ENCODE measurements at places on chromosomes 12 and 14.

GRCh38 chr12:131836193-131836592, 8.0 kb downstream of the MMP17 start:
- DNase-seq = no peak

- DNase-seq = no peak
Observed at GRCh38 chr12:23049180-23049579, 424.2 kb downstream of the ETNK1 start.

DNA sequence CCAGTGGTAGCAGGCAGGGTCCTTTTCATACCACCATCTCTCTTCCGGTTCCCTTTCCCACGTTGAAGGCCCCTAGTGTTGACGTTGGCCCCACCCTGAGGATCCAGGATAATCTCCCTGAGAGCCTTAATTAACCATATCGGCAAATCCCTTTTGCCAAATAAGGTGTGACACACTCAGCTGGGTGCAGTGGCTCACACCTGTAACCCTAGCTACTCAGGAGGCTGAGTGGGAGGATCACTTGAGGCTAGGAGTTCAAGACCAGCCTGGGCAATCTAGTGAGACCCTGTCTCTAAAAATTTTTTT, 2.8 kb upstream of the TMEM119 start:
- no peak for DNase-seq

DNA sequence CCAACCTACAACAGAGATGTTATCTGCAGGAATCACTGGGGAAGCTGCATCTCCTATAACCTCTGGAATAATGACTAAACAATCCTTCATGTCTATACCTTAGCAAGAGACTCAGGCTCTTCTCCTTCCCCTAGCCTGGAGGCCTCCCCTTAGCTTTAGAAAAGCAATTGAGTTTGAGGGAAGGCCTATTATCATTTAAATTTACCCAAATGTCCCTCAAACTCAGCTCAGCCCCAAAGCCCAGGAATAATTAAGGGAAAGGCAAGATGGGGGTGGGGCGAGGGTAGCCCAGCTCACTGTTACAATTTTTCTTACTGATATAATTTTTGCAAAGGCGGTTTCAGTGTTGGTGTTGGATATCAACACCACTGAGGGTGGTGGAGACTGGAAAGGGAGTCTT, 151.4 kb upstream of the EEA1 start:
- DNase-seq = no peak

- no peak for DNase-seq
Observed at GRCh38 chr12:109930028-109930800, 30.1 kb downstream of the TCHP start.

GRCh38 chr14:67426161-67426560, 14.2 kb upstream of the PLEK2 start:
- DNase-seq = no peak

- no peak for DNase-seq
Observed at GRCh38 chr14:96162265-96162664, 42.4 kb upstream of the BDKRB2 start.

- DNase-seq = no peak
Observed at GRCh38 chr14:93893661-93894261, 33.4 kb upstream of the FAM181A start.

DNA sequence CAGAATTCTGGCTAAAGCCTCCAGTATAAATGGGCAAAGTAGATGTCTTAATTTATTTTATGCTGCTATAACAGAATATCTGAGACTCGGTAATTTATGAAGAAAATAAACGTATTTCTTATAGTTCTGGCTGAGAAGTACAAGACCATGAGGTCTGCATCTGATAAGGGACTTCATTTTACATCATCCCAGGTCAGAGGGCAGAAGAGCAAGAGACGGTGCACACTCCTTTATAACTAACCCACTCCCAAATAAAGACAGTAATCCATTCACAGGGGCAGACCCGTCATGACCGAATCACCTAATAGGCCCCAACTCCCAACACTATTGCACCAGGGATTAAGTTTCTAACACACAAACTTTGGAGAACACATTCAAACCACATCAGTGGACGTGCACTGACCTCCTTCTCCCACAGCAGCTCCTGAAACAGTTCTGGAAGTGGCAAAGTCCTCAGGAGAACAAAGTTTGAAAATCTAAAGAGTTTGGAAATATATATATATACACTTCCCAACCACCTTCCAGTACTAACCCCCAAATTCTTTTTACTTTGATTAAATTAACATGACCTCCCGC, 116.5 kb downstream of the MED13L start:
- no peak for DNase-seq

- no peak for DNase-seq
Observed at GRCh38 chr12:22687361-22688076, 62.5 kb downstream of the ETNK1 start.

- DNase-seq = no peak
Observed at GRCh38 chr12:9636851-9637206, 29.1 kb upstream of the KLRB1 start.

GRCh38 chr14:91358654-91359220, 58.9 kb downstream of the CCDC88C start:
- no peak for DNase-seq

DNA sequence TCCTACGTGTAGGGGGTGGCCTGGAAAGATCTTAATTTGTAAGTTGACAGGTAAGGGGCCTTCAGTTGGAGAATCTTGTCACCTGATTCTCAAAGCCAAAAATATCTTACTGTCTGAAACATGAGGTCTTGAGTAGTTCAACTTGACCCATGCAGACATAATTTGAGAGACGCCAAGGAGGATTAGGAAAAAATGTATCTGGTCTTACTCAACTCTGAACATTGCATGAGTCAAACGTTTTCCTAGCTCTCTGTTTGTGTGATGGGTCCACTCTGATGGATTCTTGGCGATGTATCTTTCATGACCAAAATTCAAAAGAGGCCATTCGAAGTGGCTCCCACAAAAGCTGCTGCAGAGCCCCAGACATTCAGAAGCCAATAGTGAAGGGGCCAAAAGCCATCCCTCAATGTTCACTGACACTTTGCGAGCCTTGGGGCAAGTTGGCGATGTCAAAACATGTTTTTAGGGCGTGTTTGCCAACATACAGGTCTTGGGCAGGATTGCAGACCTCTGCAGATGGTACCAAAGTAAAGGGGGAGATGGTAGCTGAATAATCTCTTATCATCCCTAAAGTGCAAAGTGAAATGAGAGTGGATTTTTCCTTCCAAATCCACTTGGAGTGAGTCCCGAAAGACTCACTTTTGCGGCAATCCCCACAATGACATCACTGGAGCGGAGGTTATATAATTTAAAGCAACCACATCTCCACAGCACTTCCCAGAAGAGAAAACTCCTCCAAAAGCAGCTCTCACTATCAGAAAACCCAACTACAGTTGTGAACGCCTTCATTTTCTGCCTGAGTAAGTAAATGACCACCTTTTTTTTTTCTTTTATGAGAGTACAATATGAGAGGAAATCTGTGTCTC, at the start of gene BDKRB1:
TSS of gene BDKRB1 (plus strand) at position 710 of the 866 bp plus-strand sequence. CDS start 7,473 bp downstream, outside the sequence.
- DNase-seq = no peak

- peak; percentile 18 for DNase-seq
Observed at GRCh38 chr12:132222096-132222807, 78.0 kb downstream of the NOC4L start.

- DNase-seq = peak; percentile 15
Observed at GRCh38 chr12:14845350-14845750, 2.0 kb upstream of the ART4 start.

DNA sequence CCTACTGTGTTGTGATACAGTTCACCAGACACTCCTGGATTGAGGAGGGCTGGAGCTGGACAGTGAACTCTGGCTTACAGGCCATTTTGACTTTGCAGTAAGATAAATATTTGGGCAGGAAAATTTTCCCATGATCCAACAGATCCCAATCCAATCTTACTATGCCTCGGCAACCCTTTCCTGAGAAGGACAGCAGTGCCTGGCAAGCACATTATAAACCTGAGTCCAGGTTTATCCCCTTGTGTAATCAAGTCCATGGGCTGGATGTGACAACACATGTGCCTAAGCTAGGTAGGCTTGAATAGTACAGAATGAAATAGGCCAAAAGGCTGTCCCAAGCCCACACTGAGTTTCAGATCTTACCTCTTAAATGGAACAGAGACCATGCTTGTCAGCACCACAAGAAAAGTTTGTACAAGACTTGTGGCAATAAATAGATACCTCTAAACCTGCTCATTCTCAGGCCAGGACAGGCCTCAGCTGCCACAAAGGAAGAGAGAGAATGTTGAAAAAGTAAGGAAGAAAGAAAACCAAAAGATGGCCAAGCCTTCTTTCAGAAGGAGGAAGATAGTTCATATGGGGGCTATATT, 34.9 kb downstream of the CREBL2 start:
- no peak for DNase-seq

- no peak for DNase-seq
Observed at GRCh38 chr12:75754698-75755097, 243.3 kb upstream of the KRR1 start.

DNA sequence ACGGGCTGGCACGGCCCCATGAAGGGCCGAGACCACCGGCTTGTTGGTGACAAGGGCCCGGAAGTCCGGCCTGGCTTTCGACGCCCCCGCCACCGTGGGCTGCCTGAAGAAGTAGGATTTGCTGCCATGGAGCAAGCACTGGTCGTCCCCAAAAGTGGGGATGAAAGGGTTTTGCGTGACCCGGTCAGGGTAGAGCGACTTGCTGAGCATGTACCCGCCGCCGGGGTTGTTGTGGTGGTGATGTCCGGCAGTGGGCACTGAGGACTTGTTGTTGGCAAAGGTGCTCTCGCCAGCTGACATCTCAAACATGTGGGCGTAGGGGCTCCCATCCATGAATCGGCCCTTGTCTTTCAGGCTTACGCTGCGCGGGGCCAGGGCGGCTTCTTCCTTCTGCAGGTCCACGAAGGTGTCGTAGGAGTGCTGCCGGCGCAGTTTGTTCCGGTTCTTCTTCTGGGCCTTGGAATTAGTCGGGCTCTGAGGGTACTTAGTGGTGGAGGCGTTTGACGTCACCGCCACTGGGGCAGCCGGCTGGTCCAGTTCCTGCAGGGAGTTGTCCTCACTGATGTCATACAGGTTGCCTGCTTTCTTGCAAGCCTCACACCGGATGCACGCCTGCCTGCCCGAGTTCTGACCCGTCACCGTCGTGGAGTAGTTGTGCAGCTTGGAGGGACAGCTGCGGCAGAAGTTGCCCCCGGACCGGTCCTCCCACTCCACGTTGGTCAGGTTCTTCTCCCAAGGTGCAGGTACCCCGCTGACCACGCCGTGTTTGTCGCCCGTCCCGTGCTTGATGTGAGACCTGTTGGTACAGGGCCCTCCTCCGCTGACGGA, 366.6 kb downstream of the EMP1 start:
- no peak for DNase-seq

- DNase-seq = no peak
Observed at GRCh38 chr12:124259154-124260066, 35.5 kb upstream of the RFLNA start.

DNA sequence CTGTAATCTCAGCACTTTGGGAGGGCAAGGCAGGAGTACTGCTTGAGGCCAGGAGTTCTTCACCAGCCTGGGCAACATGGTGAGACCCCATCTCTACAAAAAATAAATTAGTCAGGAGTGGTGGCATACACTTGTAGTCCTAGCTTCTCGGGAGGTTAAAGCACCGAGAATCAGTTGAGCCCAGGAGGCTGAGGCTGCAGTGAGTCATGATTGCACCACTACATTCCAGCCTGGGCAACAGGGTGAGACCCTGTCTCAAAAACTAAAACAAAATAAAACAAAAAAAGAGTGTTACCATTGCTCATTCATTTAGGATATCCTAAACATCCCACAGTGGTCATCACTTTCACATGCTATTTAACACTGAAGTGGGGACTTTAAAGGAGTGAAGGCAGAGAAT, 7.8 kb downstream of the NEK9 start:
- DNase-seq = no peak

- DNase-seq = no peak
Observed at GRCh38 chr14:104284107-104284592, 145.8 kb downstream of the KIF26A start.

DNA sequence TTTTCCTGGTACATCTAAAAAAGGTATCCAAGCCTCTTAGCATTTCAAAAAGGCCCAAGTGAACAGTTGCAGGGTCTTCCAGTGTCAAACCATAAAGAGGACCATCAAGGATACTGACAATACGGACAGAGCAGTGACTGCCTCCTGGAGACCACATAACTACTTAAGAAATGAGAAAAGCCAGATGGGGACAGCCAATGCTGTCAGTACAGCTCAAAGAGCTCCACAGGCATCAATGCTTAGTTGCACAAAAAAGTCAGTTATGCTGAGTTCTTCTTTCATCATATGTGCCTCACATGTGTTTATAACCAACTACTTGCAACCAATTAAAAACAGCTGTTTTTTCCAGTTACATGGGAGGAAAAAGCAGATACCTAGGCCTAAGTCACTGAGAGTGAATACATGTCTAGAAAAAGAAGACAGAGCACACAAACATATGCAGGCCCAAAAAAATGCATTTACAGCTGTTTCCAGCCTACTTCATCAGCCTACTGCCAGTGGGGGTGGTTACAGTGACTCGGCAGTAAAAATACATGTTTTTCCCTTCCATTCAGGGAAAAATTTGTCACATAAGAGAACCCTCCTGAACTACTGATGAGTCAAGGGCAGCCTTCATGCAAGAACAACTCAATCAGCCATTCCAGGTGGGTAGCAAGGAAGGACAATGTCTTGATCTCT, 84.0 kb downstream of the DCAF5 start:
- DNase-seq = no peak

DNA sequence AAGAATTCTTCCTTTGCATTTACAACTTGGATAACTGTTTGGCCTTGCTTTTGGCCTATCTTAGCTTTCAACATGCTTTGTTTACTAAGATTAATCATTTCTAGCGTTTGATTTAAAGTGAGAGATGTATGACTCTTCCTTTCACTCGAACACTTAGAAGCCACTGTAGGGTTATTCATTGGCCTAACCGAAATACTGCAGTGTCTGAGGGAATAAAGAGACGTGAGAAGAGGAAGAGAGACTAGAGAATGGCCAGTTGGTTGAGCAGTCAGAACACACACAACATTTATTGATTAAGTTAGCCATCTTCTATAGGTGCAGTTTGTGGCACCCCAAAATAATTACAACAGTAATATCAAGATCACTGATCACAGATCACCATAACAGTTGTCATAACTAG, 62.3 kb upstream of the CCDC175 start:
- no peak for DNase-seq

GRCh38 chr12:59088673-59089072, 168.4 kb upstream of the LRIG3 start:
- no peak for DNase-seq

GRCh38 chr14:23185063-23185462, 1.6 kb upstream of the SLC7A8 start:
- no peak for DNase-seq

- peak; percentile 75 for DNase-seq
Observed at GRCh38 chr14:101819251-101819990, 57.9 kb downstream of the PPP2R5C start.

GRCh38 chr14:53011053-53011462, 60.2 kb upstream of the FERMT2 start:
- no peak for DNase-seq

DNA sequence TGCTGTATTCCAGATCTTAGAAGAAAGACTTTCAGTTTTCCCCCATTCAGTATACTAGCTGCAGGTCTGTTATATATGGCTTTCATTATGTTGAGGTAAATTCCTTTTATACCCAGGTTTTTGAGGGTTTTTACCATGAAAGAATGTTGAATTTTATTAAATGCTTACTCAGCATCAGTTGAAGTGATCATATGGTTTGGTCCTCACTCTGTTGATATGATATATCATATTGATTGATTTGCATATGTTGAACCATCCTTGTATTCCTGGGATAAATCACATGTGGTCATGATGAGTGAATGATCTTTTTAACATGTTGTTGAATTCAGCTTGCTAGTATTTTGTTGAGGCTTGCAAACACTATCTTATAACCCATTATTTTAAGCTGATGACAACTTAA, 96.7 kb downstream of the TRMT5 start:
- DNase-seq = no peak

Data from T-helper 9 cell (primary cell).